NCI-H2029 treated with DMSO at 0.1 percent for 48 hours (cell line): ENCODE measurements at places on chromosomes 3 and 15.

DNA sequence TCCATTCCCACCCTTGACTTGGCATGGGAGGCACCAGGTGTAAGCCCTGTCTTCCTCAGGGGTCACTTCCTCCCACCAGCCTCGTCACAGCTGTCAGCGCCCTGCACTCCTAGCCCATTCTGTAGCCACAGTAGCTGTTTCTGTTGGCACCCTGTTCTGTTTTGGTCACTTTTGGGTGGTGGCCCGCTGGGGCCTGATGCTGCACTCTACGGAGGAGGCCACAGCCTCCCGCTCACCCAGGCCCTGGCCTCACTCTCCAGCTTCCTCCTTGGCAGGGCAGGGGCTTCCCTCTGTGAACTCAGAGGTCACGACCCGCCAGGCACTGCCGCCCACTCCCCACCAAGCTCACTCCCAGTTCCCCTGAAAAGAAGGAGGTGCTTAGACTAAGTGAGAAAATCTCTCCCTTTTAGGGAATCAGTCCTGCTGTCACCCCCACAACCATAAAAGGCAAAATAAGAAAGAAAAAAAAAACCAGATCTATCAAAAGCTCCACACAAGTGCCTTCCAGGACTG, 68.4 kb downstream of the MGLL start:
- no peak for DNase-seq

GRCh38 chr15:74463634-74464033, 2.7 kb upstream of the UBL7 start:
- no peak for DNase-seq

DNA sequence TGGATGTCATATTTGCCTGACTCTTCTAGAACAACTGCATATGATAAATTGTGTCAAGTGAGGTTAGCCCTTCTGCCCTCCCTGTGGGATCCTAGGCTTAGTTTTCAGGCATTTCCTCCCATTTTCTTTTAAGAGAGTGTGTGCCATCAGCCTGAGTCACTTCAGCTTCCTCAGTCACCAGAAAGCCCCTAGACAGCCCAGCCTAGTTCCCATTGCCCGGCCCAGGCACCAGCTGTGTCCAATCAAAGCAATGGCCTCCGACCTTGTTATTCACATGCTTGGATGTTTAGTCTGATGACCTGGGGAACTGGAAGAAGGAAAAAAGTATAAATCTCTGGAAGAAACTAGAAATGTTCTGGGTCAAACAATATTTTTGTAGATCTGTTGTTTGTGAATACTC, 221.9 kb upstream of the LRIG1 start:
- DNase-seq, result no peak

DNA sequence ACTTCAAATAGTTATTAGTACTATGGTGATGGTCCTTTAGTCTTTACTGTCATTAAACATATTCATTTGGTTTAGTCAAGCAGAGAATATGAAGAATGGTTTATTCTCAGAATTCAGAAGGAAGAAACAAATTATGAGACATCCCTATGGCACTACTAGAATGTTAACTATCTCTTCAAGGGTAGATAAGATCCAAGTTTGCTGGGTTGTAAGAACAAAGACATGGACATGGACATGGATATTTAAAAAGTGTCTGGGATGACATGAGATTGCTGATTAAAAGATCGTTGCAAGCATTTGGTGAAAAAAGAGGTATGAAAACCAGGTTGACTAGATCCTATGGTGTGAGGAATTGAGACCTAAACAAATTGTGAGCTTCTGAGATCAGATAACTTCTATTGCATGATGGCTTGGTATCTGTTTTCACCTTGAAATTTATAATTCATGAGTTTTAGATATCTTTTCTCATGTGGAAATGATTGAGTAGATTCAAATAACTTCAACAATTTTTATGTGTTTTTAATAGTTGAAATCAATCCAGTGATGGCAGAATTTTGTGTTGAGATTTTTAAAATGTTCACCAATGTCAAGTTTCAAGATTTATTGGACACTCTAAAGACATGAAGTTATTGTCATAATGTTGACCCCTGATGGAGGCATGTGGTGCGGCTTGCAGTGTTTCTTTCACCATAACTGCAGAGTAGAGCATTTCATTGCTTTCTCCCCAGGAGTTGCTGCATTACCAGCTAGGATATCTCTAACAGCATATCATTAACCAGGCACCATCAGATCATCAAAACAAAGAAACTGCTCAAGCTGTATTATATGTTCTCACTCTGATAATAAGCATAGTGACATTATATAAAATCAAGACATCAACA, 72.6 kb downstream of the NAALADL2 start:
- DNase-seq, result no peak

- no peak for DNase-seq
Observed at GRCh38 chr3:42829628-42830436, 20.6 kb downstream of the ACKR2 start.

- DNase-seq, result no peak
Observed at GRCh38 chr3:87227835-87228144, 681 bp downstream of the CHMP2B start.

DNA sequence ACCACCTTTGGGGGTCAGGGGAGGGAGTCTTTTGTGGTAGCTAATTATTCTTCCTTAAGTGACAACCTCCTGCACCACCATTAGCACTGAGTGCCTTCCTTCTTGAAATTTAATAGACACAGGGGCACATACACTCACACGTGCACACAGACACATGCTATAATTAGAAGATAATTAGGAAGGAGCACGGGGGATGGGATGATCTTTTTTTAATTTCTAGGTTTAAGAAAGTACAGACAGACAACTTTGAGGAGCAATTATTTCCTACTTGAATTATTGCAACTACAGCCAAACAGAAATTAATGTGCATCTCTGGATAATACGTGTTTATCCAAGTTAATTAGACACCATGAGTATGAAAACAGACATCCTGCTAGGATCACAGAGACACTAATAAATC, 44.8 kb upstream of the GUCA1C start:
- no peak for DNase-seq

GRCh38 chr15:63870487-63871209, 36.9 kb upstream of the HERC1 start:
- DNase-seq, result no peak

GRCh38 chr3:176755552-176755951, 441.7 kb downstream of the TBL1XR1 start:
- no peak for DNase-seq

DNA sequence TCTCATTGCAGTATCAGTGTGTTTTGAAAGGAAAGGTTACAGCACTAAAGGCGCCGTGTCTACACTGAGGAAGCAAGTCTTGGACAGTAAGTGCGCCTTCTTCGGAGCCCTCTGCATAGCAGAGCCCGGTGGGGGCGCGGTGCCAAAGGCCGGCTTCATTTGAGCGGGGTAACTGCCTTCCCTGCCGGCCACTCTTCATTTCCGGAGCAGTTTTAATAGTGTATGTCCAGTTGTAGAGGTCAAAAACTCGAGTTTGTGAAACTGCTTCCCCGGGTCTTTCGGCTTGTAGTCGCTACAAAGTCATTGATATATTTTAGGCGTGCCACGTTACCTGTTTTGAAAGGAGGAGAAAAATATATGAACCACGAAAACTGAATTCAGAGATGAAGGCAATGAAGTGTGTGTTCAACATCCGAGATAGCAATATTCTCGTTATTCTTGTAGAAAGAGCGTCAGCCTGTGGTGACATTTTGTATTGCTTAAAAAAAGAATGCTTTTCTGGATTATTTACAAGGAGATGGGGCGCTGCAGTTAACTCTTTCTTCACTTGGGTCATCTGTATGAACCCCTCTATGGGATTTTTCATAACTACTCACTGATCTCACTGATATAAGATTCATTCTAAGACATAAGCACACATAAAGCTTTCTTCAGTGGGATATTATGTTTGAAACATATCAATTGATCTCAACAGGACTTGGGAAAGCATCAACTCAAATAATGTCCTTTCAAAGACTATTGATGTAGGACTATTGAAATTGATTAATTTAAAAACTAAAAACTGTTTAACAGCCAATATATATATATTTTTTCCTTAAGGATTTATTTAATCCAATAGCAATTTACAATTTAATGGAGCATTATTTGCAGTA, 3.0 kb downstream of the ALCAM start:
- DNase-seq, result peak; percentile 54

DNA sequence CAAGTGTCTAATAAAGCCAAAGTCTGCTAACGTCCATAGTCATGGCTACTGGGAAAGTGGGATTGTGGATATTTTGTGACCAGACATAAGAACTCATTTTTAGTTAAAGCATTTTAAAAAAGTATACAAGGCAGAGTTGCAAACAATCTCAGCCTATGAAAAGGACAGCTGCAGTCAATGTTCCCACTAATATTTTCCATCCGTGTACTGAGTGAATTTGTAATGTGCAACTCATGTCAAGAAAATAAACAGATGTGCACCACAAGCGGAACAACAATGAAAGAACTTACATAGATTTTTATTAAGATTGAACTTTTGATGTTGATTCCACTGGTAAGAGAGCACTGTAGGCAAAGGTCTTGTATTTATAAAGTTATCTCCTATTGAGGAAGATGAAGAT, 231.3 kb upstream of the SEMA6D start:
- DNase-seq, result no peak

DNA sequence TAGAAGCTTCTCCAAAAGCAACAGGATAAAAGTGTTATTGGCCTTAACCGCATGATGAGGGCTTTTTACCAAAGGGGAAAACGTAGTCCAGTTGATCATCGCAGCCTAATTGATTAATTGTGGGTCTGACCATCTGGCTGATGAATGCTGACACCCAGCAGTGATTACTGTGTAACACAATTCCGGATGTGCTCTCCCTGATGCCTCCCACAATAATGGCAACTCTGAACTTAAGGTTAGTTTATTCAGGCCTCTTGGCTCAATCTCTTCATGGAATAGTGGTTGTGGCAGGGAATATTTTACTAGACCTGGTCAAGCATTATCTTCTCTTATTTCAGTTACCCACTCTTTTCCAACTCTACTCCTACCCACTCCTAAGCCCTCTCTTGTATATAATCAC, 332.9 kb downstream of the TIGIT start:
- DNase-seq, result no peak

DNA sequence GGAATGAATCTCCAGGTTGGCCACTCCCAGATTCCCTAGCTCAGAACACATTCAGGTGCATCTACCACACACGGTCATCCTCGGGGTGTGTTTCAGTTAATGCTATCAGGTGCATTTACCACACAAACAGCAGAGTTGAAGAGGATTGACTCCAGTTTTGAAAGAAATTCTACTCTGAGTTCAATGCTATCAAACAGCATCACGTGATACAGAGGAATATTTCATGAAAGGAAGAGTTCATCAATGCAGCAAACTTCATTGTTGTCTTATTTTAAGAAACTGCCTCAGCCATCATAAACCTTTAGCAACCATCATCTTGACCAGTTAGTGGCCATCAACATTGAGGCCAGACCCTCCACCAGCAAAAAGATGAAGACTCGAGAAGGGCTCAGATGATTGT, 22.6 kb upstream of the LRRN1 start:
- DNase-seq, result no peak

GRCh38 chr3:16299746-16300145, 34.7 kb downstream of the OXNAD1 start:
- no peak for DNase-seq

DNA sequence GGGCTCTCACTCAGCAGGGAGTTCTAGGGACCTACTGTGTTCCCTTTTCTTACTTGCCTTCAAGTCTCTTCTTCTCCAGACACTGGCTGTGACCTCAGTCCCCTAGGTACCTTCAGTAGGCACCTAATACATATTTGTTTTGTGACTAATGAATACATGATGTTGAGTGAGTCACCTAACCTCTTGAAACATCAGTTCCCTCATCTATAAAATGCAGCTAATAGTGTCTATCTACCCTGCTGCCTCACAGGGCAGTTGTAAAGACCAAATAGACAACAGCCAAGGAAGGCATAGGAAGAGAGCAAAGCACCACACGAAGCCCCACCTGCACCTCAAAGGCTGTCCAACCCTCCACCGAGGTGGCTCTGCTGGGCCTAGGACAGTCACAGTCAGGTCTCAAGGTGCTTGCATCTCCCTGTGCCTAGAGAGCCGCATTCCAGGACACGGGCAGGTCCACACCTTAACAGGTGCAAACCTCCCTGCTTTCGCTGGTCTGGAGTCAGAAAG, 29.1 kb downstream of the DAPK2 start:
- DNase-seq, result no peak

DNA sequence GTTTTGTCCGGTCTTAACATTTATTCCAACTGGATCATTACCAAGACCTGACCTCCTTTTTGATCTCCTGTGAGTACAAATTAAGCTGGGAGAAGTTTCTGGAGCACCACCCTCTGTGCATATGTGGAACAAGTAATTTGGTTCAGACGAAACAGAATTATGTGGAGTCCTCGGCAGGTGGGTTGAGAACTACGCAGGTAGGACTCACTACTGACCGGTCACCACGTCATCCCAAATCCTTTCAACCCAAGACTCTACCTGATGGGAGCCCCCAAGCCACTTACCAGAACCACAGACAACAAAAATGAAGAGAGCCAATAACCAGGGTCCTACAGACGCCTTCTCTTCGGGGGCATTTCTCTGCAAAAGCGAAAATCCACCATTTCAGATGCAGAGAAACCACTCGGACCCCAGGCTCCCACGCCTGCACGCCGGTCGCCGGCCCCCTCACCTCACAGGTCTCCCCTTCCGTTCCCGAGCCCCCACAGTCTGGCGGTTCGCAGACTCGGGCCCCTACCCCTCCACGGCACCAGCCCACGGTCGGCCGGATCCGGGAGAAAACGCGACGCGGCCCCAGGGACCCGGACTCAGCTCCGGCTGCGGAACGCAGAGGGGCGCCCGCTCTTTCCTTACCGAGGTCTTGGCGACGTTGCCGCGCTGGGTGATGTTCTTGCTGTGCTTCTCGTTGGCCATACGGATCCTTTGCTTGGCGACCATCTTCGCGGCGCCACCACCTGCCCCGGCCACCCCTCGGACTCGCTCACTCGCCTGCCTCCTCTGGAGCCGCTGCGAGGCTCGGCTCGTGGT, 674 bp downstream of the SERP1 start:
- peak; percentile 4 for DNase-seq

DNA sequence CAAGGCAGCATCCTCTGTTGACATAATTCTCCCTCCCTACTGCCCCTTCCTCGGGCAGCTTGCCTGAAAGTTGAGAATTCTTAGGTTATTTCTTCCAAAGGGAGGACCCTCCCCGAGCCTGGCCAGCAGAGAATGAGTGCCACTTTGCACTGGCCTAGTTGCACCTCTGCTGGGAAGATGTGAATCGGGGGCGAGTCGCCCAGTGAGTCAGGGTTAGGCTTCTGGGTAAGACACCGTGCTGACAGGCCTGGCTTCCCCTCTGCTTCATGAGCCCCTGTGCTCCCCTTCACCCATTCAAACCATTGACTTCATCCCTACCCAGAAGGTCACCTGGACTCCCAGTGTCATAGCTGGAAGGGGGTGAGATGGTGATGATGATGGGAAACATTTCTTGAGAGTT, 82.3 kb downstream of the AAGAB start:
- no peak for DNase-seq

GRCh38 chr3:120710369-120710768, 28.3 kb upstream of the HGD start:
- DNase-seq, result no peak

DNA sequence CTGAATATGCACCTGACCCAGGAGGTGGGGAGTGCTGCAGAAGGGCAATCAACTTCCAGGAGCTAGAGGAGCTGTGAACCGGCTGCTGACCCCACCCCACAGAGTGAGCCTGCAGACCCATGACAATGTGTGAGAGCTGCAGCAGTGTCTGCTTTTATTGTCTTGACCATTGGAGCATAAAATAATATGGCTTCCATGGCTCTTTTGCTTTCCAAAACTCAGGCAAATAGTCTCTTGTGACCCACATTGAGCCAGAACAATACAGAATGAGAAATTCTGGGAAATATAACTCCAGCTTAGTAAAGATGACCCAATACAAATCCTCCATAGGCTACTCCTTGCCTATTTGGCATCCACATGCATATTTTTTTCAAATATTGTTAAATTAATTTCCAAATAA, 309.6 kb downstream of the PYDC2 start:
- DNase-seq, result no peak

GRCh38 chr3:11522953-11523571, 120.7 kb downstream of the VGLL4 start:
- no peak for DNase-seq
